ENCODE measurements at places on chromosomes 5 and 9.

- no peak for DNase-seq
Observed at GRCh38 chr5:6540111-6540827, 91.6 kb downstream of the UBE2QL1 start.

GRCh38 chr5:119255571-119256356, 100.1 kb upstream of the TNFAIP8 start:
- no peak for DNase-seq

GRCh38 chr9:120327322-120327721, 252.6 kb downstream of the CDK5RAP2 start:
- peak; percentile 18 for DNase-seq

DNA sequence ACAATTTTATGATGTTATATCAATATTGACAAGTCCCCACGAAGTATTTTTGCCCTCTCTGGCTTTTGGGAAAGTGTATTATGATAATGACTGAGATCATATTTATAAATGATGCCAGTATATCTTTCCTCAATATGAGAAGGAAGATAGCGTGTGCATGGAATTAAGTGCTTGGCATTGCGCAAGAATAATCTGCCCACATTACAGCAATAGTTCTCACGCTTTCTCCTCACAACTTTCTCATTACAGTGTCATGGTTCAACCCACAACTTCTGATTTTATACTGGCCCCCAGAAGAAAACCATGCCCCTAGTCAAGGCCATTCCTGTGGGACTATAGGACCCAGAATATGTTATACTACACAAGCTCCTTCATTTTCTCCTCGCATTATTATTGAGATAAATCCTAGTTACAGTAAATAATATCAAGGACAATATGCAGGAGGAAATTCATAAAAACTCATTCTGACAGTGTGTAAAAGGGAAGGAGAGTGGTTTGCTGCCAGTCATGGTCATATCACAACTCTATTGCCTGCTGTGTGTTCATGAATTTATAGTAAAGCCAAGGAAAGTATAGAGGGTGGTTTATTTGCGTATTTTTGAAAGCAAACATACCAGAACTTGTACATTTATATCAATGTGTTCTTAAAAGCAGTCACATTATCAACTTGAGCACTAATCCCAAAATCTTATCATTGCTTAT, 114.1 kb downstream of the PIK3R1 start:
- DNase-seq, result no peak

- no peak for DNase-seq
Observed at GRCh38 chr9:137626464-137626863, 7.7 kb downstream of the EHMT1 start.

DNA sequence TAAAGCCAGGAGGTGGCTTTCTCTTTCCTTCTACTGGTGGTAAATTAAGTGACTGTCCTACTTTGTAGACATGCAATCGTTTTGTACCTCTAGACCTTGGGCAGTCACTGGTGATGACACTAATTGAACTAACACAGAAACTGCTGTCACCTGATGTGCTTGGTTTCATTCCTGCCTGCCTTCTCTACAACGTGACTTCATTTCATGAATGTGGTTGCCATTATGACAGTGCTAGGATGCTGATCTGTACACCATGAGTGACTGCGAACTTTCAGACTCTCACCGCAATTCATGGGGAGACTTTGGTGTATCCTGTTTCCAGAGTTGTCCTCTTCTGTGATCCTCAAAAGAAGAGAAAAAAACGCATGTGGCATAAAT, 47.5 kb downstream of the UBE2QL1 start:
- peak; percentile 59 for DNase-seq

DNA sequence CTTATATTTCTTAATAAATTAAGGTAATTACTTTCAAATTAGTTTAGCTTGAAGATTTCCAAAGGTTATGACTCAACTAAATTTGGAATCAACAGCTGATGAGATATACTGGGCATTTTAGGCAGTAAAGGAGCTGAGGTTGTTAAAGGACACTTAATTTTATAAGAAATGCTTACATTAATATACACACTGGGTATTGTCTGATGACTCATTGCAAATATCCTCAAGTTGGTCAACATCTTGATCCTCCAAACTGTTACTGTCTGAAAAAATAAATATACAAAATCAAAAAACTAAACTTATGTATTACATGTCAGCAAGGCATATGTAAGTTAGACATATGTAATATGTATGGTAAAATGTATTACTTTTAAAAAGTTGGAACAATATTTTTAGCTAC, 3.4 kb downstream of the GFM2 start:
- no peak for DNase-seq

GRCh38 chr5:14920121-14920520, 48.5 kb upstream of the ANKH start:
- DNase-seq, result no peak

GRCh38 chr5:175748650-175749049, 90.8 kb downstream of the HRH2 start:
- peak; percentile 18 for DNase-seq

DNA sequence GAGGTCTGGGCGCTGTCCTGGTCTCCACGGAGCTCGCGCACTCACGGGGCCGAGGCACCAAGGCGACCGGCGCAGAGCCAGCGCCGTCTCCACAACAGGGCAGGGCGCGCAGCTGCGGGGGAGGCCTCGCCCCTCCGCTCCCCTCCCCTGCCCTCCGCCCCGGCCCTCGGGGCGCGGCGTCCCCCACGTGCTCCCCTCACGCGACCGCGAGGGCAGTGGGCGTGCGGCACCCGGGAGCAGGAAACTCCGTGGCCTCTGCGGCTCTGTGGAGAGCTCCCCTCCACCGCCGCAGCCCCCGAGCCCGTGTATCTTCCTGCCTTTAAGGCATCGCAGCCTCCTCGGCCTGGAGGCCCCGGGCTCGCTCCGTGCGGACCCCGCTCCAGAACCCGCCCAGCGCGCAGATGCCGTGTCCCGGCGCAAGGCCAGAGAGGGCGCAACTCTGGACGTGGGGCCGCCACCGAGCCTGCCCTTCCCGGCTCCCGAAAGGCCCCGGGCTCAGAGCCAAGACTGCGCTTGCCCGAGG, 708 bp upstream of the TUBB4B start:
- no peak for DNase-seq

- DNase-seq, result no peak
Observed at GRCh38 chr9:105057551-105057950, 129.6 kb upstream of the ABCA1 start.

- DNase-seq, result no peak
Observed at GRCh38 chr5:174410716-174411478, 313.5 kb upstream of the MSX2 start.

GRCh38 chr5:128126241-128126640, 42.7 kb downstream of the SLC12A2 start:
- DNase-seq, result no peak

DNA sequence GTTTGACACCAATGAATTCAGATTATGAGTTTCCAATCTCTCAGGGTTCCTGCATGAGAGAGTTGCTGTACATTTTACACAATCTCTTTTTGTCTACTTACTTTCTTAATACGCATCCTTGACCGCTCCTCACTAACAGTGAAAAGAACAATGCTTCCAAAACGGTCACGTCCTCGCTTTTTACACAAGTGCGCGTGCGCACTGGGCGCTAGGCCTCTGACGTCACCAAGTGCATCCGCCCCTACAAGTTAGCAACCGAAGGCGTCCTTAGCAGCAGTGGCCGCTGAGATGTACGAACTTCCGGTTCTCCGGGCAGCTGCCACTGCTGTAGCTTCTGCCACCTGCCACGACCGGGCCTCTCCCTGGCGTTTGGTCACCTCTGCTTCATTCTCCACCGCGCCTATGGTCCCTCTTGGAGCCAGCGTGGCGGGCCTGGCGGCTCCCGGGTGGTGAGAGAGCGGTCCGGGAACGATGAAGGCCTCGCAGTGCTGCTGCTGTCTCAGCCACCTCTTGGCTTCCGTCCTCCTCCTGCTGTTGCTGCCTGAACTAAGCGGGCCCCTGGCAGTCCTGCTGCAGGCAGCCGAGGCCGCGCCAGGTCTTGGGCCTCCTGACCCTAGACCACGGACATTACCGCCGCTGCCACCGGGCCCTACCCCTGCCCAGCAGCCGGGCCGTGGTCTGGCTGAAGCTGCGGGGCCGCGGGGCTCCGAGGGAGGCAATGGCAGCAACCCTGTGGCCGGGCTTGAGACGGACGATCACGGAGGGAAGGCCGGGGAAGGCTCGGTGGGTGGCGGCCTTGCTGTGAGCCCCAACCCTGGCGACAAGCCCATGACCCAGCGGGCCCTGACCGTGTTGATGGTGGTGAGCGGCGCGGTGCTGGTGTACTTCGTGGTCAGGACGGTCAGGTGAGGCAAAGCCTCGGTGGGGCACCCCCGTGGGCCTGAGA, at the start of gene FAM174A:
TSS of gene FAM174A (plus strand) at position 315 of the 946 bp plus-strand sequence. CDS start at position 472, 157 bp downstream.
- peak; percentile 97 for DNase-seq

DNA sequence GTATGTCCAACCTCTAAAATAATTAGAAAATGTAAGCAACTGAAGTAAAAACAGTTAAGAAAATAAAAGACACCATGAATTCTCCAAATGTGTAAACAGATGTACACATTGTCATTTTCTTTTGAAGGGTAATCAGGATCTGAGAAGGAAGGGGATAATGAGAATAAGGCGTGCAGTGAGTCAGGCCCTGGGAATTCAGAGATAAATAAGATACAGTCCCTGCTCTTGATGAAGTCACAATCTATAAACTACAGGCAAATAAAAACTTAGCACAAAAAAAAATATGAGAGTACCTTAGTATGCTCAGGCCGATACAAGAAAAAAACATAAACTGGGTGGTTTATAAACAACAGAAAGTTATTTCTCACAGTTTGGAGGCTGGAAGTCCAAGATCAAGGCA, 315.3 kb downstream of the DNAH5 start:
- DNase-seq, result no peak
